HT-29 (cell line): ENCODE measurements at places on chromosomes 16 and 17.

DNA sequence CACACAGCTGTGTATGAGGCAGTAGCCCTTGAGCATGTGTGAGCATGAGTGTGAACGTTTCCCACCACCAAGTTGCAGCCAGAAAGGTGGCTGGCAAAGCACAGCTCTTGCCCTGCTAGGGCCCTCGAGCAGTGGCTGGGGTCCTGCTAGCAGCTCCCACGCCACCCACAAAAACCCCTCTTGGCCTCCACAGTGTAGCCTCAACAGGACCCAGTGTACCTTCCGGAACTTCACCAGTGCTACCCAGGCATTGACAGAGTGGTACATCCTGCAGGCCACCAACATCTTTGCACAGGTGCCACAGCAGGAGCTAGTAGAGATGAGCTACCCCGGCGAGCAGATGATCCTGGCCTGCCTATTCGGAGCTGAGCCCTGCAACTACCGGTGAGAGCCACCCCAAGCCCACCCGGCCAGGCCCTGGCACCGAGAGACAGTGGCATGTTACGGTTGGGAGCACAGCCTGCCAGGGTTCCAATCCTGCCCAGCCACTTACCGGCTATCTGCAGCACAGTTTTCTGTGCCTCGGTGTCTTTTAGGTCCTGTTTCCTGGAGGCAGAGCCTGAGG is 53.1 kb downstream of the SCNN1B start:
- DNase-seq = no peak

DNA sequence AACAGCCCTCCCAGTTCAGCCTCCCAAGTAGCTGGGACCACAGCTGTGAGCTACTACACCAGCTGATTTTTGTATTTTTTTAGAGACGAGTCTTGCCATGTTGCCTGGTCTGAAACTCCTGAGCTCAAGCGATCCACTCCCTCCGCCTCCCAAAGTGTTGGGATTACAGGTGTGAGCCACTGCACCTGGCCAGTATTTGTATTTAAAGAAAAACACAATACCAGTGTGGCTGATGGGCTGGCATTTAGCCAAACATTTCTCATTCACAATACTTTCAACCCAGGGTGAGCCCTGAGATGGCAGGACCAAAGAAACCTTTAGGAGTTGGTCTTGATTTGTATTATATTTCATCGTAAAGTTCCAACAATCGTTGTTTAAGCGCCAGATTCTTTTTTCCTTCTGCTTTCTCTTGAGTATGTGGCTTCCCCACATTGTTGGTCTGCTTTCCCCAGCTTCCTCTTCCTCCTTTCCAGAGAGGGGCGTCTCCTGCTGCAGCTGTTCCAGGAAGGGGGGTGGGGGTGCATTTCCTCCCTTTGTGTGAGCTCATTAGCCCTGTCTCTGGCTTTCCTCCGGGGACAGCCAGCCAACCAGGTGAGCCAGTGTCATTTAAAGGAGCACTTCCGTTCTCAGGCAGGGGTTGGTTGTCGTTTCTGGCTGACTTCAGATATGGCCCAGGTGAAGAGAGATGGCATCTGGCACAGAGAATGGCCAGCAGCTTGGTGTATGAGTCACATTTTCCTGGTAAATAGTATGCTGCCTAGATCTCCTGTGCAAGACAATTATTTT is 79.9 kb downstream of the GPRC5B start:
- DNase-seq = peak; percentile 55

DNA sequence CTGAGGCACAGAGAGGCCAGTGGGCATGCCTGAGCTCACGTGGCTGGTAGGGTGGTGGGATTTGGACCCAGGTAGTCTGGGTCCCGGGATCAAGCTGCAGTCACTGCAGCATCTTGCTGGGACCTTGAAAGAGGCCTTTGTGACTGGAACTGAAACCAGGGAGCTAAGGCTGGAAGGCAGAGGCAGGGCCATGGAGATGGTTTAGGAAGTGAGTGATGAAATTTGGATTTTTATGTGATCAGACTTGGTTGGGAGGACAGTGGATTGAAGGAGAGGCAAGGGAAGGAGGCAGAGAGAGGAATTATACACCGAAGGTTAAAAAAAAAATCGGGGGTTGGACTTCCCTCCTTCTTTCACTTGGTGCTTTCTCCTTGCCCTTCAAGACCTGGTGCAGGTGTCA is 255.4 kb upstream of the CACNG5 start:
- DNase-seq = no peak

DNA sequence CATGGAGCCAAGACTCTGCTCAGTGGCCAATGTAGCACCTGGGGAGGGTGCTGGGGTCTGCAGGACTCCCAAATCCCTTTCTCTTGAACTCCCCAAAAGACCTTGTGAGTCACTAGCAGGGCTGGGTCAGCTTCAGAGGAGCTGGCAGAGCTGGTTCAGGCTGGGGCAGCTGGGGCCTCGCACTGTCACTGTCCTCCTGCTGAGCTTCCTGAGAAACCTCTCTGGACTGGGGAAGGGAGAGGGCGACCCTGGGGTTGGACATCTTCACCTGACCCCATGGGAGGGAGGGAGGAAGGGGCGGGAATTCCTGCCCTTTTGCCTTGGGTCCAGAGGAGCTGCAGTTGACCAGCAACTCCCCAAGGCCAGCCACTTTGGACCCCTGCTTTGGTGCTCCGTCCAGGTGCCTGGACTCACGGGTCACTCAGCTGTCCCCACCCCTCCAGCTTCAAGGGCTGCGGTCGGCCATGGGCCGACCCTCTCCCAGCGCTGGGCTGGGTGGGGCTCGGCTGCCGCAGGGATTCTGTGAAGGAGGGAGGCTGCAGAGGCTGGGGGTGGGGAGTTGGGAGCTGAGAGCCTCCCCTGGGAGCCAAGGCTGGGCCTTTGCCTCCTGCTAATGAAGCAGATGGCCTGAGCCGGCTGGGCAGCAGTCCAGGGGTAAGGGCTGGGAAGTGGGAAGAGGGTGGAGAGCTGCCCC is 9.2 kb downstream of the FMNL1 start:
- no peak for DNase-seq

DNA sequence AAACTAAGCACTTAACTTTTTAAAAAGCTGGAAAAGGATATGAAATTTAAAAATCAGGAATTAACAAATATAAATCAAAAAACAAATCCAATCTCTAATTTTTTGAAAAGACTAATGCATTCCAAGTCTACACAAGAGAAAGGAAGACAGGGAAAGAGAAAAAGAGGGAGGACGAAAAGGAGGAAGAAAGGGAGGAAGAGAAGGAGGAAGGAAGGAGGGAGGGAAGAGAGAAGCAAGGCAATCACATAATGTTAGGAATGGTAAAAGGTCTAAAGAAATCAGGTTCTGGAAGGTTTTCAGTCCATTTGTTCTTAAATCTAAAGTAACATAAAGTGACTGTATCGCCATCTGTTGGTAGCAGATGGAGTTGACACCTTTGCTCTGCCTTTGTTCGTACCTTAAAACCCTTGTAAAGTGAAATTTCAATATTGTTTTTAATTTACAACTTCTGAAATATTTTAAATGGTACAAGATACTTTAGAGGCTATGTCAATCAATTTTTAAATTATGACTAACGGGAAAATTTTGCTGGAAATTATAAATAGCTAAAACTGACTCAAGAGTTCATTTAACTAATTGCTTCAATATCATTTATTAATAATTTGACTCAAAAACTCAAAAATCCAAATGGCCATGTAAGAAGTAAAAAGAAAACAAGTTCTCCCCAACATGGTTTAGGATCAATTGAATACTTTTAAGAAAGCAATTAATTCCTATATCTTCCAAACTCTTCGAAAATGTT is 20.4 kb upstream of the CDYL2 start:
- peak; percentile 72 for DNase-seq

- DNase-seq = peak; percentile 32
Measured at GRCh38 chr17:30921544-30922196, at the start of gene ADAP2. Gene ADAP2, plus strand, starts transcription at chr17:30921945. Its CDS starts 70 bp downstream, at chr17:30922015.

DNA sequence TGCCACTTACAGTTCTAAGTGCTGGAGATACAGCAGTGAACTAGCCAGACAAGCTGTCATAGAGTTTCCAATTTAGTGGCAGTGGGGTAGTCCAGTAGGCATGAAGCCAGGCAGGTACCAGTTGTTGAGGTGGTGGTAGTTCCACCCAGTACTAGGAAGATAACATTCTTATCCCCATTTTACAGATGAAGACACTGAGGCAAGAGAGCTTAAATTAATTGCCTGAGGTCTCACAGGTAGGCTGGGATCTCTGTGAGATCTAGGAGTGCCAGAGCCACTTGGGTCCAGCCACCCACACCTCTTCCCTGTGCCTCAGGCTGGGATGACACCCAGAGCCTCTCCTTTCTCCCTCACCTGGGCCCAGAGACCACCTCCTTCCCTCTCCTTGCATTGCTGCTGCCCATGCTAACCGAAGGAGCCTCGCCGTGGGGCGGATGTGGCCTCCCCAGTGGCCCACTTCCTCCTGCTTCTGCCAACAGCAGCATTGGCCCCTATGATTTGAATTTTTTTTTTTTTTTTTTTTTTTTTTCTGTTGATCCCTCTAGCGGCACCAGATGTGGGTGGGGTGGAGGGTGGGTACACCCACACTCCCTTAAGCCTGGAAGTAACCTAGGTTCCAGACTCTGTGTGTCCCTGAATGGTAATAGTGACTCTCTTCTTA is 114.0 kb downstream of the PRKCB start:
- no peak for DNase-seq

- no peak for DNase-seq
Measured at GRCh38 chr16:55760310-55761001, 72.4 kb downstream of the CES1 start.

- no peak for DNase-seq
Measured at GRCh38 chr17:58339755-58340404, 11.3 kb upstream of the TSPOAP1 start.

- no peak for DNase-seq
Measured at GRCh38 chr16:67934306-67935100, 2.1 kb downstream of the PSMB10 start.

- peak; percentile 43 for DNase-seq
Measured at GRCh38 chr17:82457073-82457928, 1.2 kb upstream of the NARF start.

DNA sequence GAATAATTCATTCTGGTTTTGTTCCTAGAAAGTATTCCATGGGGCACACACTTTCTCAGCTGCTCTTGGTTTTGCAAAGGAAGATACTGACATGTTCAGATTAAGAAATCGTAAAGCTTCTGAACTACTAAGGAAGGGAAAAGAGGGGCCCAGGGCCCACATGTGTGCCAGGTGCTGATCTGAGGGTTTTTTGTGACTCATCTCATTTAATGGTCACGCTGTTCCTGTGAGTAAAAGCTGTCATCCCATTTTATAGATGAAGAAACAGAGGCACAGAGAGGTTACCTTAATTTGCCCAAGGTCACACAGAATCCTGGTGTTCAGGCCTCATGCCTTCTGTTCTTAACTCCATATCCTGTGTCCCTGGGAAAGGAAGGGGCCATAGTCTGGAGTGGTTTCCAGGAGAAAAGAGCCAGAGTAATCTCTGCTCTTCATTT is 113.2 kb downstream of the MSI2 start:
- DNase-seq = no peak

DNA sequence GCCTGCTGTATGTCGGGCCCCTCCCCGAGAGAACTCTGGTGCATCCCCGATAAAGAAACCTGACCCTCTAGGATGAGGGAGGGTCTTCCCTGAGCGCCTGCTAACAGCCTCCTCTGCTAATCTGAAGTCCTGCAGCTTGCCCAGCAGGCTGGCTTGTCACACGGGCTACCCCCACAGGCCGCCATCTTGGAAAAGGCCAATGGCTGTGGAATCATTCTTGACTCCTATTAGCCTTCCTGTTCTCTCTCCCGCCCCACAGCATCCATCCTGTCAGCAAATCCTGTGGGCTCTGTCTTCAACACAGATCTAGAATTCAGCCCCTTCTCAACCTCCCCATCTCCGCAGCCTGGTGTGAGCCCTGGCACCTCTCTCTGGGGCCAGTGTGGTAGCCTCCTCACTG is 12.0 kb downstream of the IL4R start:
- DNase-seq = no peak
